Epithelial cell of umbilical artery (primary cell): ENCODE measurements at places on chromosomes 5 and 9. TPM values are rescaled to one million over a fixed set of nuclear protein-coding genes. Genes with fewer than 3 reads are reported as not detected.

The MYOT gene
- total RNA-seq = not detected in 2 replicates

The STC2 gene
- 61.9 and 66.6 TPM in 2 replicates for total RNA-seq

The ZNF367 gene
- 4.9 and 6.7 TPM in 2 replicates for total RNA-seq

The LTC4S gene
- not detected in 2 replicates for total RNA-seq

The INSL4 gene
- not detected in 2 replicates for total RNA-seq

The TEX48 gene
- total RNA-seq = not detected in 2 replicates

The RARS1 gene
- 212 and 216 TPM in 2 replicates for total RNA-seq

The PCDHGA10 gene
- total RNA-seq = 2.3 TPM in 2 replicates

The OCLN gene
- 12.3 and 29.0 TPM in 2 replicates for total RNA-seq

The KLF9 gene
- 17.5 and 32.4 TPM in 2 replicates for total RNA-seq

The ALDH1A1 gene
- total RNA-seq = 124 and 155 TPM in 2 replicates

The LRRC19 gene
- total RNA-seq = not detected in 2 replicates

The SEC24A gene
- total RNA-seq = 15.3 and 20.8 TPM in 2 replicates

The SARDH gene
- total RNA-seq = 0.65 and 0.91 TPM in 2 replicates

The C5orf46 gene
- 1.1 TPM in 1 of 2 replicates, not detected in the other for total RNA-seq
